HL-60 (cell line): ENCODE measurements at places on chromosomes 3 and 15.

GRCh38 chr15:56886363-56886931 is 32.0 kb upstream of the TCF12 start:
- DNase-seq = no peak

- no peak for DNase-seq
These were observed 323.3 kb downstream of the DIPK2A start for GRCh38 chr3:144294659-144295538.

DNA sequence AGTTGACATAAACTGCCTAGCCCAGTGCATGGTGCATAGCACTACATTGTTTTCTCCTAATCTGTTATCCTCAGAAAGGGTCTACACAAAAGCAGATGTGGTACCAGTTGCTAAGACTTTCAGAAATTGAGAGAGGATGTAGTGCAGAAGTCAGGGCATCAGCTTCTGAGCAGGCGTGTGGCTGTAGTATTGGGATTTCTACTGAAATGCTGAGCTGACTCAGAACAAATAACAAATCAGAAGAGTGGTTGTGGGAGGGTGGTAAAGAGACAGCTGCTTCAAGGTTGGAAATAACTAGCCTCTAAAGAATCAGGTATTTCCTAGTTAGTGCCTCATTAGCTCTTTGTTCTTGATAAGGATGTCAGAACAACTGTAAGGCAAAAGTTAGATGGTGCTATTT is 161.3 kb downstream of the AKAP13 start:
- DNase-seq = no peak

GRCh38 chr15:39580117-39580484 is 778 bp upstream of the THBS1 start:
- peak; percentile 49 for DNase-seq

DNA sequence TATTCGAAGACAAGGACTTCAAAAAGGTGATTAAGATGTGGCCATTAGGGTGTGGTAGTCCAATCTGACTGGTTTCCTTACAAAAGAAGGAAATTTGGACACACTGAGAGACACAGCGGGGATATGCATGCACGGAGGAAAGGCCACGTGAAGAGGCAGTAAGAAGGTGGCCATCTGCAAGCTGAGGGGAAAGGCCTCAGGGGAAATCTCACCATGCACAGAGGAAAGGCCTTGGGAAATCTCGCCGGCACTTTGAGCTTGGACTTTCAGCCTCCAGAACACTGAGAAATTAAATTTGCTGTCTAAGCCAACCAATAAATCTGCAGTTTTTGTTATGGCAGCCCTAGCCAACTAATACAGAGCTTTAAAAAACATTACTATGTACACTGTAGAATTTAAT is 78.8 kb downstream of the DLG1 start:
- DNase-seq = no peak

- peak; percentile 22 for DNase-seq
These were observed 61.3 kb downstream of the TMCO5A start for GRCh38 chr15:37995461-37996347.

DNA sequence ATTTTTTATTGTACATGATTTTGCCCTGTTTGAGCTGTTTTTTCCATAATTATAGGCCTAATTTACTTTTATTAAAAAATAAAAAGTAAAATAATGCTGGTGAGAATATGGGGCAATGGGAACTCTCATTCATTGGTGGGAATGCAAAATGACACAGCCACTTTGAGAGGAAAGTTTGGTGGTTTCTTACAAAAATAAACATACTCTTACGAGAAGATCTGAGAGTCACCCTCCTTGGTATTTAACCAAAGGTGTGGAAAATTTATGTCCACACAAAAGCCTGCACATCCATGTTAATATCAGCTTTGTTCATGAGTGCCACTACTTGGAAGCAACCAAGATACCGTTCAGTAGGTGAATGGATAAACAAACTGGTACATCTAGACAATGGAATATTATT is 9.8 kb downstream of the MUC13 start:
- no peak for DNase-seq

DNA sequence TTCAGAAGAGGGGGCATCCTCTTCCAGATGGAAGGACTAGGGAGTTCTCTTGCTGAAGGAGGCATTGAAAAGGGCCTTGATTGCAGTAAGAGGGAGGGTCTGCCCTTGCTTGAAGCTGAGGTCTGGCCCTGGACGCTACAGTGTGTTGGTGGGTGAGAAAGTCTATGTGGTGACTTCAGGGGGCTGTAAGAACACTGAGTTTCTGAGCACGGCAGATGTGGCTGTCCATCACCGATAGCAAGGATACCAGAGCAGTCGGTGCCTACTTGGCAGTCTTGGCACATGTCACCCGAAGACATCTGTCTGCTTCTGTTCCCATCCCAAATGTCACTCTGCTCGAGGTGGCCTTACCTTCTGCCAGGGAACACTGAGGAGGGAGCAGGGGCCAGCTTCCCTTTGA is 631.1 kb upstream of the CFAP20DC start:
- DNase-seq = no peak

DNA sequence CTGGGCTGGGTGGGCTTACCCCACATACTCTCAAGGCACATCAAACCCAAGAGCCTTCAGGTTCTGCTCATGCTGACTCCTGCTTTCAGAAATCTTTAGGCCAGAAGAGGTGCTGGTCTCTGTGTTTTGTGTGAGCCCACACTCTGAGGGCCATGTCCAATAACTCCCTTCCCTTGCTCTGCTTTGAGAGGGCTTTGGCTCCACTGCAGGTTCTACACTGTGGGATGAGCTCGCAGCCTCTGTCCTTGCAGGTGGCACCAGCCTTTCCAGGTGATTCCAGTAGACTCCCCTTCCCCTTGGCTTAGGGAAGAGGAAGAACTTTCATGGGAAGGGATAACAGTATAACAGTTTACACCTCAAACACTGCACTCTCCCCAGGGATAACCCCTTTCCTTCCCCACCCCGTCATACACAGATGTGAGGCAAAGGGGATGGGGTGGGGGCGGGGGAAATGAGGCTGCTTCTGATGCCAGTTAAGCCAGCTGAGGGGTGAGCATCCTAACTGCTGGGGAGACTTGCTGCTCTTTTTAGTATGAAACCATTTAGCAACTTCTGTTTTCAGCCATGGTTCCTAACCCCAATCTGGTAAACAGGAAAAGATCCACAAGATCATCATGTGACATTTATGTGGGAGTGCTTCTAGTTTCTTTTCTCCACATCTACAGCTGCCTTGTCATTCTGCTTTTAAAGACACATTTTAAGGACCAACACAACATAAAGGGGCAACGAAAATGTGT is 262.4 kb downstream of the SLC9A9 start:
- DNase-seq = no peak

- no peak for DNase-seq
These were observed 69.9 kb downstream of the EPHB3 start for GRCh38 chr3:184631472-184631861.

DNA sequence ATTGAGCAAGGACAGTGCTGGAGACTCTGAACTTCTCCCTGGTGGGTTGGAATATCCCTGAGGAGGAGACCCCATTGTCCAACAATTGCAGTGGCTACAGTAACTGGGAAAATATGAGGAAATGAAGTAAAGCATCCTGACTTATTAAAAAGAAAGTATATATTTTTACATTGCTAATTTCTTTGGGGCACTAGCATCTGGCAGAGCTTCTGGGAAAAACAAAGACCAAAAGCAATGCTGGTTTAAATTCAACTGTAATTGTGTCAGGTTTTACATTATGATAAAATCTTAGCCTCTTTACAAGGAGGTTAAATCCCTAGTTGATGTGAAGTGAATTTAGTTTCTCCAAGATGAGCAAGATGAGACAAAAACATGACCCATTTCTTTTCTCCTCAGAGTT is 454.0 kb upstream of the RBMS3 start:
- no peak for DNase-seq

DNA sequence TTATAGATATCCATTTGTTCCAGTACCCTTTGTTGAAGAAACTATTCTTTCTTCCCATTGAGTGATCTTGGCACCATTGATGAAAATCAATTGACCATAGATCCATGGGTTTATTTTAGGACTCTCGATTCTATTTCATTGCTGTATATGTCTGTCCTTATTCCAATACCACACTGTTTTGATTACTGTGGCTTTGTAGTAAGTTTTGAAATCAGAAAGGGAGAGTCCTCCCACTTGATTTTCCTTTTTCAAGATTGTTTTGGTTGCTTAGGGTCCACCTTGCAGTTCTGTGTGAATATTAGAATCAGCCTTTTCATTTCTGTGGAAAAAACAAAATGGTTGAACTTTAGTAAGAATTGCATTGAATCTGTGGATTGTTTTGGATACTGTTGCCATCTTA is 20.6 kb upstream of the IL20RB start:
- no peak for DNase-seq

GRCh38 chr15:62020576-62021160 is 39.6 kb downstream of the VPS13C start:
- no peak for DNase-seq

GRCh38 chr3:124467980-124468902 is 262.0 kb upstream of the UMPS start:
- peak; percentile 18 for DNase-seq

DNA sequence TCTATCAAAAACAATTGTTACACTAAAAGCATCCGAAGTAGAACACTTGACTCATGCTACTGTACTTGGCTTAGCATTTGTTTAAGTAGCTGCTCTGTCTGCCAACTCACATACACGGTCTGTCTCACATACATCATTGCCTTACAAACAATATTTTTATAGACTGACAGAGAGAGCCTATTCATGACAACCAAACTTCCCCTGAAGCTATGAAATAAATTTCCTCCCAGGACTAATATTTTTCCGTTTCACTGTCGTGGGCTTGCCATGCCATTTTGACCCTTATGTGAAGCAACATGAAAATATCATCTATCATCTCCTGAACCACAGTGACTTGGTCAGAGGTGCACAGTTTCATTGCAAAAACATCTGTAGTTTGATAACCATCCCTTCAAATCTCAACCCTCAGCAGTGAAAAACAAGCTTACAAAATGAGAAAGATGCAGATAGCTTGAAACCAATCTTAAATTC is 66.5 kb upstream of the PYGO1 start:
- DNase-seq = no peak

GRCh38 chr3:181616088-181617070 is 95.3 kb upstream of the SOX2 start:
- no peak for DNase-seq

GRCh38 chr3:21750831-21751391 is at the start of gene ZNF385D:
Gene ZNF385D (minus strand): TSS chr3:21751210. CDS start chr3:21750916, 294 bp downstream.
- no peak for DNase-seq

GRCh38 chr15:96947296-96948229 is 617.1 kb downstream of the NR2F2 start:
- no peak for DNase-seq

GRCh38 chr15:99504823-99505551 is 60.8 kb upstream of the MEF2A start:
- DNase-seq = no peak

- DNase-seq = no peak
These were observed 25.9 kb downstream of the TBC1D2B start for GRCh38 chr15:78051596-78051995.

DNA sequence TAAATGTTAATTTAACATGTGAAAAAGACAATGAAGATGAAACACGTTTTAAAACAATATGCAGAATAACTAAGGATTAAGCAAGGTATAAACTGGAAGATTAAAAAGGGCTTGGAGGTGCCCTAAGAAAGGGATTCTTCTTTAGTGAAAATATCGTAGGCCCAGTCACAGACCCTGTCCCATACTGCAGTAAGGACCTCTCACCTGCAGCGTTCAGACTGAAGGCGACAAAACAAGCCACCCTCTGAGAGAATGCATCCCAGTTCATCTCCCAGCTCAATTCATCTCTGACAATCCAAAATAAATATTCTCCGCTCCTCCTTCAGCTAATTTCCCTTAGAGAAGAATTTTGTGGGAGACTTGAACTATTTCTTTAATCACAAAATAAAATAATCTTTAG is 102.3 kb upstream of the ARL6 start:
- no peak for DNase-seq

DNA sequence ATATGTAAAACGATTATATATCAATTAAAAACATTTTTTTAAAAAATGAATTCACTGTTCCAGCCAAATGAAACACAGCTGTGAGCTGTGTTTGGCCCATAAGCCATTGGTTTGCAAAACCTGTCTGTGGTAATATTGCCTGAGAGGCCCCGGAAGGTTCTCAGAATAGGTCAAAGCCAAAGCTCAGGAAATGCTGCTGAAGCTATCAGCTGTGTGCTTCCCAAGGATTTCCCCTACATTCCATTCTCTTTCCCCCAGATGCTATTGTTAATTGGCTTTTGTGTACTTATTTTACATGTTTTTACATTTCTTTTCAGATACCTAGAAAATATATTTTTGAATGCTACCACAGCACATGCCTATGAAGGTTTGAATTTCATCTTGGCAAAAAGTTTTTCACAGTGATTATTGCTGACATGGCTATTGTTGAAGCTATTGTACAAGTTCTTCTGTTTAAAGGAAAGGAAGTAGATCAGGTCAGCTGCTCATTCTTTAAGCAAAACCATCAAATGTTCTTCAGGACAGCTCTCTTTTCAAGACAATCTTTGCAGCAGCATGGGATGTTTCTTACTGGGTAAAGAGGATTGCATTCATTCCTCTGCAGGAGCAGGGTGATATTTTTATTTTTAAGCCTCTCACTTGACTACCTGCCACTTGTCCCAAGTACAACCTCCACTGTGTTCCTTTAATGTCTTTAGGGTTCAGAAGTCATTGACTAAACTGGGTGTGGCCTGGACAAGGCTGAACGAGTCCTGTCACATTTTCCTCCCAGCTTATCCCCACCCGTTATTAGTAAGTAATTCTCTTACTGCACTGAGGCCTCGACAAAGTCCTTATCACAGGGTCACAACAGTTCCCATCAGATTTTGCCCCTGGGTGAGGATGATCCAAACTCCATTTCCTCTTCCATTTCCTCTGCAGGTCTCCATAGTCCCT is 26.3 kb upstream of the BNC1 start:
- no peak for DNase-seq

DNA sequence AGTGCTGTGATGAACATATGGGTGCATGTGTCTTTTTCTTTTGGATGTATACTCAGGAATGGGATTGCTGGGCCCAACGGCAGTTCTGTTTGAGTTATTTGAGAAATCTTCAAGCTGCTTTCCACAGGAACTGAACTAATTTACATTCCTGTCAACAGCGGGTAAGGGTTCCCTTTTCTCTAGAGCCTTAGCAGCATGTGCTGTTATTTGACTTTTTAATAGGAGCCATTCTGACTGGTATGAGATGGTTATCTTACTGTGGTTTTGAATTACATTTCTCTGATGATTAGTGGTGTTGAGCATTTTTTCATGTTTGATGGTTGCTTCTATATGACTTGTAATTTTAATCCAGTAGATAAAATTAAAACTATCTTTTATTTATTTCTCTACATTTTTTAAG is 1168.6 kb upstream of the ALCAM start:
- no peak for DNase-seq

- DNase-seq = no peak
These were observed 473.8 kb downstream of the TAFA4 start for GRCh38 chr3:68458581-68458980.

DNA sequence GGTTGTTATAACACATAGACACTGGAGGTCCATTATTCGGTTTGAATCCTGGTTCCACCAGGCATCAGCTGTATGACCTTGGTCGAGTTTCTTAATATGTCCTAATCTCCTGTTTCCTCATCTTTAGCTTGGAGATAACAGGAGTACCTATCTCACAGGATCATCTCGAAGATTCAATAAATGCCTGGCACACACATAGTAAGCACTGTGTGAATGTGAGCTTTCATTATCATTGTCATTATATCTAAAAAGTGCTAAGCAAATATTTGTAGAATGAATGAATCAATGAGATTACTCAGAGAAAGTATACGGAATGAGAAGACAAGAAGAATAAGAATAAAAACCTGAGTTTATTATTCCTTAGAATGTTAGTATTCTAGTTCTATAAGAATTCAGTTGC is 227.4 kb upstream of the CFAP20DC start:
- DNase-seq = no peak
